Body of pancreas (tissue), 4 donors: ENCODE measurements at places on chromosomes 11 and 22. TPM values are rescaled to one million over a fixed set of nuclear protein-coding genes. Genes with fewer than 3 reads are reported as not detected.

Gene P4HA3
- total RNA-seq, result not detected

DNA sequence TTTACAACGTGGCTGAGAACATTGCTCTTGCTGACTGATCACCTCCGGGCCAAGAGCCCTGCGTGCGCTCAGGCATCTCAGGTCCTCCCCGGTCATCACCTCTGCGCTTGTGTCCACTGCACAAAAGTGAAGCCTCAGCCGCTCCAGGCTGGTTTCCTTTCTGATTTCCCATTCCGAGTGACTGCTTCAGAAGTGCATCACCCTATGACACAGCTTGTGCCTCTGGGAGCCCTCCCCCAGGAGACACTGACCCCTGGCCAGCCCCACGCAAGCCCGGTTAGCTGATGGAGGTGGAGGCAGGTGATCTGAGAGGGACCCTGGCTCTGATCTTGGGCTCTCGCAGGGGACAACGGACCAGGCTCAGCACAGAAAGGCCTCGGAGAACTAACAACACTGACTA, 38.3 kb upstream of the GNB1L start:
- no peak for DNase-seq

Gene MMP13
- total RNA-seq, result not detected

Gene RIMBP3C
- under 0.01 TPM for total RNA-seq

Gene CSNK2A3
- total RNA-seq, result 0.78 TPM

DNA sequence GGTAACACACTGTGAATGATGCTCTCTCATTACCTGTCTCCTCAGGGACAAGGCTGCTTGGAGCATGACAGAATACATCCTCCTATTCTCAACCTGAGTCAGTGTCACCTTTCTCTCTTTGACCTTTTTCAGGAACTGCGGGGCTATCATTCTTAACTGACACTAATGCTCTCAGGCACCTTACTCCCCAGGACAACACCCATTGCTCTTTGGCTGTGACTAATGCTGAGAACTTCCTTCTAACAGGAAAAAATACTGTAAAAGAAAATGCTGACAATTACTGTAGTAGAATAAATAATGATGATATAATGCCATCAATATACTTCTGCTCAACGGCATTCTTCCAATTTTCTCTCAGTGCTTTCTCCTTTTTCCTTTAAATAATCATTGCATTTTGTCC, 2082.7 kb upstream of the RAG2 start:
- DNase-seq, result no peak

- DNase-seq, result no peak
Measured at GRCh38 chr11:71221821-71222220, 30.6 kb downstream of the SHANK2 start.

Gene MGAT3
- 2.9 TPM for total RNA-seq

GRCh38 chr22:32823024-32823730, 21.7 kb downstream of the TIMP3 start:
- DNase-seq, result peak; percentile 43

DNA sequence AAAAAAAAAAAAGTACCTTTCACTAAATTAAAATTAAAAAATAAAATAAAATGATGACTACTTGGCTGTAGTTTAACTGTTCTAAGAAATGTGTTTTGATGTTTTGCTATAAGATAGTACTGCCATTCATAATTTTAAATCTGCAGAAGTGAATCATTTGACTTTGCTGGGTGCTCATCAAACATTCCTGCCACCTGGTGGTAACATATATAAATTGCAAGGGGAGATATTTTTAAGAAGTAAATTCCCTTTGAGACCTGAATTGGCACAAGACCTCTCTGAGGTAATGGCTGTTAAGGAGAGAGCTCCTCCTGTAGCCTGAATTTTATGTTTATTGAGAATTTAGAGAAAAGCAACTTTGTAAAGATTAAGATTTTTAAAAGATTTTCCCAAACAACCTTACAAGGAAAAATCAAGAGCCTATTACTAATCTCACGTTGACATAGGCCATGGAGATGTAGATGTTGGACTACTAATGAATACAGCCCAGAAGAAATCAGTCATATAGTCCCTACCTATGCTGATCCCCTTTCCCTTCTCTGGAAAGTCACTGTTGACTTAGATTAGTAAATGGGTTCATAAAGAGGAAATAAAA, 11.9 kb upstream of the NARS2 start:
- DNase-seq, result no peak

Gene SYT12
- total RNA-seq, result 0.78 TPM

GRCh38 chr11:119188887-119189286, 3.6 kb downstream of the NHERF4 start:
- no peak for DNase-seq

DNA sequence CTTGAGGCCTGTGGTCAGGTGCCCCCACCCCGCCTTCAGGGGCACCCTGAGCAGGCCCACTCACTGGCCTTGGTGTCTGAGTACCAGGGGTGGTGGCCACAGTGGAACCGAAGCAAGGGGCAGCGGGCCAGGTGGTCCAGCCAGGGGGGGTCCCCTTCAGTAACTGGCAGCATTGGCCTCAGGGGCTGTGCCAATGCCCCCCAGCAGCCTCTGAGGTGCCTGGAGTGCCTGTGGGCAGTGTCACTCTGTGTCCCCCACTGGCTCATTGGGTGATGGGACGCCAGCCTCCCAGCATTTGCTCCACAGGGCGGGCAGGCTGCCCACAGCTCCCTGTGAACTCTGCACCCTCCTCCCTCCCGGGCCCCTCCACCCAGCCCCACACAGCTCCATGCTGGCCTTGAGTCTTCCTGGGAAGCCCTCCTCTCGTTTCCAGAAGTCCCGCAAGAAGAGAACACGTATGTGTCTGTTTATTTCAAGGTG, 29.5 kb upstream of the CARS1 start:
- DNase-seq, result no peak

- no peak for DNase-seq
Measured at GRCh38 chr11:32365192-32365591, 70.1 kb downstream of the WT1 start.

Gene CBLIF
- total RNA-seq, result not detected

- DNase-seq, result no peak
Measured at GRCh38 chr22:47836957-47837356, 1074.5 kb downstream of the TBC1D22A start.

Gene CHRDL2
- total RNA-seq, result not detected

- no peak for DNase-seq
Measured at GRCh38 chr11:11057472-11057854, 199.6 kb upstream of the ZBED5 start.

DNA sequence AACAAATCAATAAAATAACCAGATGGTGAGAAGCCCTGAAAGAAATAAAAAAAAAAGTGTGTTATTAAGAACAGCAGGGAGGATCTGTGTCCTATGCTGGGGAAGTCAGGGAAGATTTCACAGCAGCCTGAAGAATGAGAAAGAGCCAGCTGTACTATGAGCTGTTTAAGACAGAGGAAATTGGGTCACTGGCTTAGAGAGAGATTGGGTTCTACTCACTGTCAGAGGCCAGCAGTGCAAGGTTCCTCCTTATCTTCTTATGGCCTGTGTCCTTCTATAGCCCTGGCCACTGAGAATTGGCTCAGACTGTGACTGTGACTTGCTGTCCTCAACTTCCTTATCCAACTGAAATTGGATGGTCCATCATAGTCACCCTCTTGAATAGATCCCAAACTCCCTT, 54.8 kb upstream of the FDX1 start:
- DNase-seq, result no peak

DNA sequence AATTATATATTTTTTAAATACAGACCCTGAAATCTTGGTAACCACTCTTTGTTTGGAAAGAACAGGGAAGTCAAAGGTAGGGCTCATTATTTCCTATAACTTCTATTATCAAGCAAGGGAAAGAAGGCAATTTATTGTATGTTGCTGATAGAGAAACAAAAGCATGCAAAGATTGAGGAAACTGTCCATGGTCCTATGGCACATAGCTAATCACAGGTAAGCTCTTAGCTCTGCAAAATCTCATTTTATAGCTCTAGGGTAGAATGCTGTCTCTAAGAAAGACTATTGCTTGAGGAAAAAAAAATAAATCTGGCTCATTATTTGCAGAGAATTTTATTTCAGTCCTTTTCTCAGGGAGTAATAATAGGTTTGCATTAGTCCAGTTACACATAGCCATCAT, 7.4 kb upstream of the GUCY1A2 start:
- no peak for DNase-seq

Gene SLC22A25
- total RNA-seq, result not detected

GRCh38 chr22:31637447-31637890, 24.5 kb downstream of the PISD start:
- DNase-seq, result no peak

DNA sequence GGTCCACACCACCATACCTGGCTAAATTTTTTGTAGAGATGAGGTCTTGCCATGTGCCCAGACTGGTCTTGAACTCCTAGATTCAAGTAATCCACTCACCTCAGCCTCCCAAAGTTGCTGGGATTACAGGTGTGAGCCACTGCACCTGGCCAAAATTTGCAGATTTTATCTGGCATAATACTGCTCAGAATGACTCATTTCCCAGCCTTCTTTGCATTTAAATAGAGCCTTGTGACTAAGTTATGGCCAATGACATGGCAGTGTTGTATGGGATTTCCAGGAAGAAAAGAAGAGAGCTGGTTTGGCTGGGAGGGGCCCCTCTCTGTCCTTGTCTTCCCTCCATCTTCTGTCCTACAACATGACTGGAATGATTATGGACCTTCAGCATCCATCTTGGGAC, 55.8 kb downstream of the CCDC34 start:
- no peak for DNase-seq

Gene WBP2NL
- 11.2 TPM for total RNA-seq

Gene RASD2
- 3.6 TPM for total RNA-seq

Gene NPTXR
- total RNA-seq, result 6.0 TPM

Gene SLC17A6
- not detected for total RNA-seq

GRCh38 chr22:45310331-45310976, 720 bp downstream of the FAM118A start:
- peak; percentile 33 for DNase-seq

GRCh38 chr22:44823806-44824205, 71.4 kb downstream of the ARHGAP8 start:
- DNase-seq, result no peak

DNA sequence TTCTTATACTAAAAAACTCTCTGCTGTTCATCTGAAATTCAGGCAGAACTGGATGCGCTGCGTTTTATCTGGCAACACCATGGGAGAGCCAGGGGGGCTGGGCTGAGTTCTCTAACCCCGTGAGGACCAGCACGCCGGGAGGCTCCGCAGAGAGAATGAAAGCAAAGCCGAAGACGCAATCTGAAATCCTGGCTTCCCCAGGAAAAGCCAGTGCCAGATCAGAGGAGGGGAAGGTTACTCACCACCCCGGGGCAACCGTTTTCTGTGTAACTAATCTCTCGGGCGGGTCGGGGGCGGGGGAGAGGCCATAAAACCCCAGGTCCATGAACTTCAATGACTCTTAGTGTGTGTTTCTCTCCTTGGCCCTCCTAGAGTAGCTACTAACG, 99.4 kb downstream of the SHANK2 start:
- peak; percentile 52 for DNase-seq

DNA sequence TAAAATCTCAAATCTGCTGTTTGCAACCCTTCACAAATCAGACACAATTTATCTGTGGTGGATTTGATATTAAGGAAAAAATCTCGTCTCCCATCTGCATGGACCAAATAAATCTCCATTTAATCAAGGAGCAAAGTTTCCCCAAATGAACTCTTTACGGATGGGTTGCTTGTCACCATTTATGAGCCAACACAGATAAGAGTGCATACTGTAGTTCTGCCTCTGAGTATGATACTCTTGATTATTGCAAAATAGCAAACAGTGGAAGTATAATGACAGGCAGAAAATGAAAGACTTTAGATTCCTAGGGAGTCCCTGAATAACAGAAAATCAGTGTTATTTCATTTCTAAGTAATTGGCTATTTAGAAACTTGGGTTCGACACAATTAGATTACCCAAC, 1395.9 kb downstream of the FAM181B start:
- no peak for DNase-seq

Gene HEPHL1
- total RNA-seq, result not detected

DNA sequence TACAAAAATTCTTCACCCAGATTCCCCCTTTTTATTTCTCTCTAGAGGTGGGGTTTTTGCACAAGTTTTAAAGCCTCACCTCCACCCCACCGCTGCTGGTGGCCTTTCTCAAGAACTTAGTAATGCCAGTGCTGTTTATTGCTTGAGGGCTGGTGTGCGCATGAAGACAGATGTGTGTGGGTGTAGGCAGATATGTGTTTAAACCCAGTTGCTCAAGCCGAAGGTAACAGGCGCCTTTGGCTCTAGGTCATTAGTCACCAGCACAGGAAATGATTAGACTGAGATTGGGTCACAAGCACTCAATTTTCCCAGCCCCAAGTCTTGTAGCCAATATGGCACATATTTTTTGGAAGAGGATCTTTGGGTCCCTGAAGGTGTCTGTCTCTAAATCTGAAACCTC, 2.7 kb upstream of the CLMP start:
- no peak for DNase-seq

DNA sequence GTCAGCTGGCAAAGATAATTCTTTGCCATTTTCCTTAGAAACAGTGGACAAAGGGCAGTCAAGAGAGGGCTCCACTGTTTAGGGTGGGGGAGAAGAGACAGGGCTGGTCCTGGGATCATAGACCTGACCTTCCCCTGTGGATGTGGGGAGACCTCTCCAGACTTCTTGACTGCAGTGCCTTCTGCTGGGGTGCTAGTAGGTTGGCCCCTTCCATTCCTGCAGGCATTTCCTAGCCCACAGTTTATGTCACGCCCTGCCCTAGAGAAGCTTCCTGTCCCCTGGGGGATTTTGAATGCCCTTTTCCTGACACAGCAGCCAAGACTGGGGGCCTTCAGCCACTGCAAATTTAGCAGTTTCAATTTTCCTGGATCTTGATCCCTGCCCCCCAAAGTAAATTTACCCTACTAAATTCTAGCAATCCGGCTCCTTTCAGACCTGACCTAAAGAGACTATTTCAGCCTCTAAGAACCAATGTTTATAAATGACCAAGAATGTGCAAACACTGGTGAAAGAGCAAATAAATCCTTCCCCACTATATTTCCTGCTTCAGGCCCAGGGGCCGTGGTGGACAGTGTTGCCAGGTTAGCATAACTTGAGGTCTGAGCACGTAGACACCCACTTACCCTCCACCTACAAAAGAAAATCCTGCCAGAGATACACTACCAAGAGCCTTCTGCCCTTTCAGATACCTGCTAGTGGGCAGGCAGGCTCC, 58.4 kb downstream of the PPFIBP2 start:
- DNase-seq, result no peak

Gene GAS2
- total RNA-seq, result 13.2 TPM

- DNase-seq, result no peak
Measured at GRCh38 chr11:78940500-78941225, 366.0 kb upstream of the NARS2 start.

DNA sequence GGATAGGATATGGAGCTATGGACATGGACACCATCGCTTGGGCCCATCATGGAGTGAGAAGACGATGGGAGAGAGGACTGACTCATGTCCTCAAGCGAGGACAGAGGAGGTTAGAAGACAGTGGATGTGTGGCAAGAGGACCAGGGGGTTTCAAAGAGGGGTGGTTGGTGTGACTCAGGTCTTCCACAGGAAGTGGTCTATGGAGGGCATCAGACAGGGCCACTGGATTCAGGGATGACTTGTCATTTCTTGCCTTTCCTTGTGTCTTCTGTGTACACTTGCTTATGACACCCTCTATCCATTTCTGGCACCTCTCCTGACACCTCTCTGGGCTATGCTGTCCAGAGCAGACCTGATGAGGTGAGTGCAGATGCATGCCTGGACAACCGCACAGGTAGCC, 115.4 kb downstream of the OSBP2 start:
- no peak for DNase-seq

- no peak for DNase-seq
Measured at GRCh38 chr11:693415-693831, 1.6 kb downstream of the DEAF1 start.
